ENCODE measurements at places on chromosomes 2 and 18.

DNA sequence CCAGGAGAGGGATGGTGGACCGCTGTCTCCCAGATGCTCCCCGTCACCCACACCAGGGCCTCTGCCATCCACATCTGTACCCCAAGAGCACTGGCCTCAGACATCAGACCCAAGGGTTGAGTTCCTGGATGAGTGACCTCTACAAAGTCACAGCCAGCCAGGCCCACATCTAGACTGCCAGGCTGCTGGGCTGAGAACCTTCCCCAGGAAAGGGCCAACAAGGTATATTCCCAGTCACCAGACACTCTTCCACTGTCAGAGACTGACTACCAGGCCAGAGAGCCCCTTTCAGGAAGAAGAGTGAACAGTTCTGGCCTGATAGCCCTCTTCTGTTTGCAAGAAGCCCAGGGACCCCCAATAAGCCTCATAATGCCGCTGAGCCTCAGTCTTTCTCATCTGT is 44.3 kb downstream of the C1QL2 start:
- no peak for DNase-seq

DNA sequence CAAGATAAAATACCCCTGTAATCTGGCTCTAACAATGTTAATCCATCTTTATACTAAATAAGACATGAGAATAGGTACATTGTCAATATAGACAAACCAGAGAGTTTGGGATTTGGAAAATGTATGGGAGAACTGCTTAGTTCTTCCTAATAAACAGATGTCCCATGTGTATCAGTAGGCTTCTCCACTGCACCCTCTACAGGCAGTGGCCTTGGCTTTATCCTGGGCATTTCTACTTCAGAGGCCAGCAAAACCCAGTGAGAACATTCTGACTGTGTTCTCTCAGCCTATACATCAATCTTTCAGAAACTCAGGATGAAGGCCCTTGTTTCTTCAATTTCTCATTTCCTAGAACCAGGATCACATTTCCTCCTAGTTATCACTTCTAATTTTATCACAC is 1167.5 kb upstream of the ACVR2A start:
- DNase-seq, result no peak

DNA sequence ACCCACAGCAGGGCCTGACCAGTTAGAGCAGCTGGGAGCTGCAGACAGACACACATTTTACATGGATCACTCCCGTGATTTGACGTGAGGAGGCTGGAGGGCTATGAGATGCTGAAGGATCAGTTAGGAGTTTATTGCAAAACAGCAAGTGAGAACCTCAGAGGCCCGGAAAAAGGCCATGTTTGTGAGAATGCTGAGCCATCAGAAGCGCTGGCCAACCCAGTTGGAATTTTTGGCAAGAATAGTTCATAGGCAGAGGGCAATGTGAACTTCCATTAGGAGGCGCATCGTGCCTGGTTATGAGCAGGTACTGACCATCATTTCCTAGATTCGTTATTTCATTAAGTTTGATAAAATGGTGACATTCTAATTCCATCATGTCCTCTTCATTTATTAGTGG is 23.3 kb upstream of the LMAN1 start:
- no peak for DNase-seq

DNA sequence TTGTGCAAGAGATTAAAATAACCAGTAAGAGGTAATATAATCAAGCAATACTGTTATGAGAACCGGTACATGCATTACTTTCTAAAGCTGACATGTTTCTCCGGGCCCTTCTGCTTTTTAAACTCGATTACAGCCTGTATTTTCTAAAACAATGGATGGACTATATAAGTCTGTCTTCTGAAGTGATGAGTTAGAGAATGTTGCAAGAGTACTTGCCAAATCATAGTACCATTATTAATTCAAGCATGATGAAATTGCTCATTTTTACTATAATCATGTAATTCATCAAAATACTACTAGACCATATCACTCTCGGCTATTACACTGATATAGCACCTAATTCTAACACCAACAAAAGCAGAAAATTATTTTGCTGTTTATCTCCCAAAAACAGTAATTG is 1240.3 kb upstream of the ACVR2A start:
- no peak for DNase-seq

DNA sequence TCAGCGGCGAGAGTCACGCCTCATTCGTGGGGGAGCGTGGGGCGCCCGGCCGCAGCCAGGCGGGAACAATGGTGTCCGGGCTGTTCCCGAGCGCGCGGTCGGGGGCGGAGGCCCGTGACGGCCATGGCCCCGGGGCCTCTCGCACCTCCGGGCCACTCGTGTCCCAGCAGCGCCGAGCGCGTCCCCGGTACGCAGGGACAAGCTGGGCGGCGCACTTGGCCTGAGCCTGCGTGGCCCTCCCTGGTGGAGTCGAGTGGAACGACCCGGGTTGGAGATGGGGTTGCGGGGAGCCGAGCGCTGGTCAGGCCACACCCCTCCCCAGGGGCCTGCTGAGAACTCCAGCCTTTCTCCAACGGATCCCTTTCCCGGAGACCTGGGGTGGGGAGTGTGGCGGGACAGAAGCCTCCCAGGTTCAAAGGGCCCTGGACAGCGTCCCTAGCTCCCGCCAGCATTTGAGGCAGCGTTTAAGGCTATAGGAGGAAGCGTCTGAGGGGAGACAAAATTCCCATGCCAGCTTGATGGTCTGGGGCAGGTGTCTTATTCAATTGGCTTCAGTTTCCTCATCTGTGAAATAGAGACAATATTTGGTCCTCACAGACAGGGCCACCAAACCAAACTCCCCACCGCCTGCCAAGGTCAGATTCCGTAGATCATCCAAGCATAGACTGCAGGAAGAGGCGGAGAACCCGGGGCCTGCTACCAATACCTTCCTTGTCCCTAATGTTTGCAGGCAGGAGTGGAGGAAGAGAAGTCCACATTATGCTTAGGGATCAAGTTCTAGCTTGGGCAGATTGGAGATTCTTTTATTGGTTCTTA is 553 bp downstream of the CNDP2 start:
- peak; percentile 80 for DNase-seq

DNA sequence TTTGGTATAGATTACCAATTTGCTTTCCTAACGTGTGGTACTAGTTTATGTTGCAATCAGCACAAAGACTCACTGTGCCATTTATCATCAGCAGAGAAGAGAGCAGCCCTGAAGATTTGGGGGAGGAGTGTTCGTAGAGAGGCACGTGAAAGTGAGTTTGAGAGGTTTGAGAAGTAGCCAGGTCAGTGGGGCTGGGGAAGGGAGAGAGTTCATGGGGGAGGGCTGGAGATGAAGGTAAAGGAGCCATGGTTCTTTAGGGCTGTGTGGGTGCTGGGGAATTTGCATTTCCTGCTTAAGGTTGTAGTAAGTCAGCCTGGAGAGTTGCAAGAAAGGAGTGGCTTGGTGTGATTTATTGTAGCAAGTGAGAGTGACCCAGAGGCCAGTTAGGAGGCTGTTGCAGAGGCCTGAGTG is 172.1 kb downstream of the NEDD4L start:
- DNase-seq, result no peak

GRCh38 chr2:206354129-206354528 is 79.7 kb downstream of the ZDBF2 start:
- DNase-seq, result no peak

DNA sequence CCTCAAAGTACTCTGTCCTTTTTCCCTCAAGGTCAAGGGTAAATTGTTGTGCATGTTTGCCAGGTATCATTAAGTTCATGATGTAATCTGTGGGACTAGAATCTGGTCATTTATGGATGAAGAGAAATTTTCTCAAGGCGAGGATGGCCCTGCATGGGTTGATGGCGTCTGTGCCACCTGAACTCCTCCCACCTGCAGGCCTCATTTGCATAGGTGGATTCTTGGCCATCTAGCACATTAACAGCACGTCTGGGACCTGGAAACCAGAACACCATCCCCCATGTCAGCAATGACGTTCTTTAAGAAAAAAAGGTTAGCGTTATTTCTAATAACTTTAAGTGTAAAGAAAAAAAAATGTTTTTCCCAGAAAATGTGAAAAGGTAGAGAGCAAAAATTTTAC is 145.8 kb downstream of the ESCO1 start:
- DNase-seq, result no peak

DNA sequence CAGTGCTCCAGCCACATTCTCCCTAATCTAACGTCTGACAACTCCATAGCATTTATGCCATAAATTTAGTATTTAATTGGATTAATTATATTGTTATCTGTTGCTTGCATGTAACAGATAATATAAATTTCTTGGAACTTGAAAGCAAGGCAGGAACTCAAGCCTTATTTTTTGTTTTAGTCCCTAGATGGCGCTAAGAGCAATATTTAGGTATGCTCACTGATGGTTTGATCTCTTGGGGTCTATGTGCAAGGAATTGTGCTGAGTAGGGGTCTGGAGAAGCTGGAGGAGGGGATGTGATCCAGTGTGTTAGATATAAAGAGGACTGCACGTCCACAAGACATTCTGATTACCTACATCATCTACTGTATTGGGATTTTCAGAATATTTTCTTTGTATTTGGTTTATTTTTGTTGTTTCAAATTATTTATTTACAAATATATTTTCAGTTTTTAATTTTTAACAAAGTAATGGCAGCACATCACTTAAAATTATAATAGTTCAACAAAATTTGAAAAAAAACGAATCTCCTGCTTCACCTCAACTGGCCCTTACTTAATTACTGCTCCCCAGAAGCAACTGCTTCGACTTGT is 32.8 kb downstream of the KATNAL2 start:
- DNase-seq, result peak; percentile 31

- no peak for DNase-seq
Observed at GRCh38 chr2:223032187-223033142, 19.5 kb upstream of the KCNE4 start.
